Type B pancreatic cell (in vitro differentiated cells): ENCODE measurements at places on chromosomes 1 and 21. TPM values are rescaled to one million over a fixed set of nuclear protein-coding genes. Genes with fewer than 3 reads are reported as not detected.

- no peak overlapping the region for H3K4me3 ChIP-seq
- peaks cover 8% of the 10 kb centered on the region for H3K36me3 ChIP-seq
- peak overlapping the region; percentile 29 for H3K27ac ChIP-seq
- no peaks in the 10 kb centered on the region for H3K27me3 ChIP-seq
Measured at GRCh38 chr1:3775490-3776230, 3.1 kb downstream of the SMIM1 start.

GRCh38 chr1:210692796-210693195 is 364.1 kb downstream of the HHAT start:
- H3K4me1 ChIP-seq: peaks cover 9% of the 10 kb centered on the region
- H3K36me3 ChIP-seq: no peaks in the 10 kb centered on the region
- DNase-seq: no peak
- no peak overlapping the region for H3K27ac ChIP-seq
- no peak overlapping the region for H3K4me3 ChIP-seq
- H3K27me3 ChIP-seq: no peaks in the 10 kb centered on the region

- no peak for DNase-seq
- peaks cover 29% of the 10 kb centered on the region for H3K4me1 ChIP-seq
- H3K27me3 ChIP-seq: no peaks in the 10 kb centered on the region
- H3K27ac ChIP-seq: no peak overlapping the region
- no peaks in the 10 kb centered on the region for H3K36me3 ChIP-seq
Measured at GRCh38 chr1:162193815-162194214, 124.3 kb downstream of the NOS1AP start.

DNA sequence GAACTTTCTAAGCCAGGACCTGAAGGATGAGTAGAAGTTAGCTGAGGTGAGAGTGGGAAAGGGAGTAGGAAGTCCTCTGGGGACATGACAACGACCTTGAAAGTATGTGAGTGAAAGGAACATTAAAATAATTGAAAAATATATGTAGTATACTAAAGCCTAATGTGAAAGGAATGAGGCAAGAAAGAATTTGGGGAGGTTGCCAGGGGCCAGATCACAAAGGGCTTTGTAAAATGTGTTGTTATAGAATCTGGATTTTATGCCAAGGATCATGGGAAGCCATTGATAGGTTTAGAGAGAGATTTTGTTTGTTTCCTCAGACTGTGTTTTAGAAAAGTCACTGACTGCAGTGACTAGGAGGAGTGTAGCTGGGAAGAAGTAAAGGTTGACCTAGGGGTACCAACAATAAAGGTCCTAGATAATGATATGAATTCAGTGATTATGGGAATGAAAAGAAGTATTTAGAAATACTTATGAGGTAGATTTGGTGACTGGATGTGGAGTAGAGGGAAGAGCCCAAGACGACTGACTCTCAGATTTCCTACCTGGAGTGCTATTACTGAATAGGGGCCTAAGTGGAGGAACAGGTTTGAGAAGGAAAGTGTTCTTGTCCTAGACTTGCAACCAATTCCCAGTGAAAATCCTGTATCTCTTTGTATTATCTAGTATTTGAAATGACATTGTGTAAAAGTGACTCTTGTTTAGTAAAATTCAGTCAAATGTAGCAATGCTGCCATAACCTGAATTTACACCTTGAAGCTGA is 179.8 kb downstream of the PHTF1 start:
- DNase-seq: no peak
- H3K4me3 ChIP-seq: peak overlapping the region; percentile 6
- H3K27ac ChIP-seq: peak overlapping the region; percentile 78

DNA sequence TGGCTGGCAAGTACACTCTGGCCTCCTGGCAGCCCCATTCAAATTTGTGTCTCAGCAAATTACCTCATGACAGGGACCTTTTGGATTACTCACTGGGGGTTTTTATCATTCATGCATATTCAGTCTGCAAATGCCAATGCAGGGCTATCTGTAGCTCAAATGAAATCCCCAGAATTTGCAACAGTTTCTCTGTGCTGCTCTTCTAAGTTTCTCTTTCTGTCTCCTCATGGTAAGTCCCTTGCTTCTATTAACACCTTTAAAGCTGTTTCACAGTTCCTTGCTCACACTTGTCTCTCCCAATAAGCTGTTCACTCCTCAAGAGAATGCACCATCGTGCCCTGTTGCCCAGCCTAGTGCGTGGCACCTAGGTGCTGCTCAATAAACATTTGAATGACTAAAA is 3.3 kb upstream of the FAM78B start:
- H3K27me3 ChIP-seq: peaks cover 53% of the 10 kb centered on the region
- no peak overlapping the region for H3K4me3 ChIP-seq
- no peak overlapping the region for H3K27ac ChIP-seq
- no peak for DNase-seq
- H3K36me3 ChIP-seq: no peaks in the 10 kb centered on the region

GRCh38 chr1:45551684-45552083 is 1.1 kb downstream of the AKR1A1 start:
- no peak for DNase-seq
- H3K27ac ChIP-seq: peak overlapping the region; percentile 95
- H3K4me1 ChIP-seq: peaks cover 20% of the 10 kb centered on the region
- H3K36me3 ChIP-seq: peaks cover 11% of the 10 kb centered on the region

DNA sequence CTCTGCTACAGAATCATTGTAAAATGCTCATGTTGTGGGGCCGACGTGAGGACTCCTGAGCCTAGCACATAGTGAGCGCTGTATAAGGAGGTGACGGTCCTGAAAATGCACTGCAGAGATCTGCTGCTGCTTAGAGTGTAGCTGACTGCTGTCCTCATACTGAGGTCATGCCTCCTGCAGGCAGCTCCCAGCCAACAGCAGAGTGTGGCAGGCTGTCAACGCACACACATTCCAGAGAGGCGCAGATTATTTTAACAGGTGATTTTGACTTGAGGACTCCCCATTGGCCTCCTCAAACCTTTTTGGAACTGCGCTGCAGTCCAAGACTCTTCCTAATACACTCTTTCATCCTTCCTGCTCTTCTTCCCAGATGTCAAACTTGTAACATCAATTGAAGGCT is 119.8 kb upstream of the KCNJ6 start:
- H3K27me3 ChIP-seq: peaks cover 29% of the 10 kb centered on the region

DNA sequence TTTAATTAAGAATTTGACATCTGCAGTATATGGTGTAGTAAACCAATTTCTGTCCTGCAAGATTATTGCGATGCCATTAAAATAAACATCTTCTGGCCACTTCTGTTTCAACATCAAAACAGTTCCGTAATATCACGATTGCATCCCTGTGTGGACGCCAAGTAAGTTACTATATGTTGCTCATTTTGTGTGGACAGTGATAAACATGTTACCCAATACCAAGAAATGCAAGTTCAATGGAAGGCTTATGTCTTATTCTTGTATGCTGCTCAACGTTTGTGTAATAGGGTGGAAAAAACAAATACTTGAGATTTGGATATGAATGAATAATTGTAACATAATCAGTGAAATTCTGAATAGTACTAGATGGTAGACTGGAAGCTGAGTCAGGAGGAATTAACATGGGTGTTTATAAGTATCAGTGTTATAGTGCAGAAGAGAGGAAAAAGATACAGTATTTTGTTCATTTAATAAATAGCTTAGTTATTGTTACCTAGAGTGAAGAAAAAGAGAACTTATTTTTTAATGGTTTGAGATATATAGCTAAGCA is 15.2 kb downstream of the TTC3 start:
- H3K4me1 ChIP-seq: peaks cover 2% of the 10 kb centered on the region
- no peaks in the 10 kb centered on the region for H3K27me3 ChIP-seq
- H3K27ac ChIP-seq: no peak overlapping the region
- no peak for DNase-seq

DNA sequence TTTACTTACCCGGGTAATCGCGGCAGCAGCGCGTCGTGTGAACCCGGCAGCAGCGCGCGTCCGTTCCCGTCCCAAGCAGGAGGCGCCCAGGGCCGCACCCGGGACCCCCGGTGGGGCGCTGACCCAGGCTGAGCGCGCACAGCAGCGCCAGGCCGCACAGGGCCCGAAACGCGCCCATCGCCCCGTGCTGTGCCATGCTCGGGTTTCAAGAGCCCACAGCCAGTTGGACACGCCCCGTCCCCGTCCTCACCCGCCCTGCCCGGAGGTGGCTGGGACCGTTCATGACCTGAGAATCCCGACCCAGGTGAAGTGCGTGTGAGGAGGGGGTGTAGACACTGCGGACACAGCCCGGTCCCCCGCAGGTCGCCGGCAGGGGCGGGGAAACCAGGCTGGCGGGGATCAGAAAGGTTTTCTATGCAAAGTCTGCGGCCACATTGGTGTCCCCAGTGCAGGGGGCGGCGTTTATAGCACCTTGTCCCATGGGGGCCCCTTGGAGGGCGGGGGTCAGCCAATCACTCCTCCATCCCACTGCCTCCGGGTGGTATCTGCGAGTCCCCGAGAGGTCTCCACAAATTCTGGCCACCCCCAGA is at the start of gene TNFRSF18:
TNFRSF18 (minus strand) TSS at position 217 of the 590 bp plus-strand sequence; CDS start at position 196, 21 bp downstream.
- no peaks in the 10 kb centered on the region for H3K36me3 ChIP-seq
- no peaks in the 10 kb centered on the region for H3K4me1 ChIP-seq
- H3K4me3 ChIP-seq: no peak within 1 kb of the TSS
- no peak for DNase-seq
- H3K27ac ChIP-seq: no peak within 1 kb of the TSS

DNA sequence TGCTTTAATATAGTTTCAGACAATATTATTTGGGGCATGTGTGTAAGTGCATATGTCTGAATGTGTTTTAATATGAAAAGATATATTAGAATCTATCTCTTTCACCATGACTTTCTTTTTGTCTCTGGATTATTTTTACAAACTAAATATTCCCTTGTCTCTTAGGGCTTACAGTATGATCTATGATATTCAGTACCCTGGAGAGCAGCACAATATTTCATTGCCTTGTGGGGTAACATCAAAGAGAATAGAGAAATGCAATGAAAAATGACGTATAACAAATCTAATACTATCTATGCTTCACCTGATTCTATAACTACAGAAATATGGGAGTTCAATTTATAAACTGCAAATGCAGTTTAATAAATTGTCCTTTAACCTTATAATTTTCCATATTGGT is 2084.5 kb downstream of the MRPL39 start:
- no peaks in the 10 kb centered on the region for H3K27me3 ChIP-seq
- H3K27ac ChIP-seq: no peak overlapping the region
- no peaks in the 10 kb centered on the region for H3K36me3 ChIP-seq
- no peak overlapping the region for H3K4me3 ChIP-seq
- DNase-seq: no peak

- H3K27me3 ChIP-seq: no peaks in the 10 kb centered on the region
- H3K27ac ChIP-seq: no peak overlapping the region
- no peaks in the 10 kb centered on the region for H3K36me3 ChIP-seq
- no peak for DNase-seq
- H3K4me3 ChIP-seq: no peak overlapping the region
Measured at GRCh38 chr1:69513601-69514000, 54.1 kb upstream of the LRRC7 start.

FALEC gene
- total RNA-seq: 0.55 and 0.80 TPM in 2 replicates

NOS1AP gene
- total RNA-seq: 10.3 and 10.4 TPM in 2 replicates

SYF2 gene
- 33.7 and 35.9 TPM in 2 replicates for total RNA-seq

CRP gene
- total RNA-seq: 0.52 TPM in 1 of 2 replicates, not detected in the other

FAM43B gene
- total RNA-seq: 0.21 and 1.3 TPM in 2 replicates

BMP8B gene
- total RNA-seq: 1.5 and 2.4 TPM in 2 replicates
